ENCODE measurements at places on chromosomes 3 and 15.

DNA sequence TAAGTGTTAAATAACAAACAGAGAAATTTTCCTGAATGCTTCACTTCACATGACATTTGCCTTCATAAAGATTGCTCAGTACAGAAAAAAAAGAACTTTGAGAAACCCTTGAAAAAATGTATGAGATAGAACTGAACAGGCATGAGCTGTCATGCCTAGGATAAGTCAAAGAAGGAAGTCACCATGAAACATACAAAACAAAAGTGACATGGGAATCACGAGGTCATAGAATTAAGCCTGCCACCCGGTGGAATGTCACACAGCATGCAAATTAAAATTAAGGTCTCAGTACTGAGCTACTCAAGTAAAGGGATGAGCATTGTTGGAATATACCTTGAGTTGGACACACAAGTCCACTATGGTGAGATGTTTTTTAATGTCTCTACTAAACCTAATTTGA lies 652.5 kb upstream of the NECTIN3 start:
- DNase-seq = no peak

DNA sequence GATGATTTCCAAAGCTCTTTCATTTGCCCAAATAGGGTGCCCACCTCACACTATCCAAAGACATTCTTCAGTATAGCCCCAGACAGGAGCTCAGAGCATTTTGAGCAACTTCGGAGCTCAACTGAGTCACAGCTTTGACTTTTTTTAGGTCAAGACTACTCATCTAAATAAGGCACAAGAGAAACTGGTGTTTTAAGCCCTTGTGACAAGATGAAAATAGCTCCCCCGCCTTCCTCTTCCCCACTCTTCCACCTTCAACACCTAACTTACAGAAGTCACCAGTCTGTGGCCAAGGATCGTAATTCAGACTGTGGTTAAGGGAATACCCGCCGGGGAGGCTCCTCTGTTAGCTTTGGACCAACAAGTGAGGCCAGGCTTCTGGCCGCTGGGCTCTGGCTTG lies 60.4 kb upstream of the CA12 start:
- DNase-seq = no peak

DNA sequence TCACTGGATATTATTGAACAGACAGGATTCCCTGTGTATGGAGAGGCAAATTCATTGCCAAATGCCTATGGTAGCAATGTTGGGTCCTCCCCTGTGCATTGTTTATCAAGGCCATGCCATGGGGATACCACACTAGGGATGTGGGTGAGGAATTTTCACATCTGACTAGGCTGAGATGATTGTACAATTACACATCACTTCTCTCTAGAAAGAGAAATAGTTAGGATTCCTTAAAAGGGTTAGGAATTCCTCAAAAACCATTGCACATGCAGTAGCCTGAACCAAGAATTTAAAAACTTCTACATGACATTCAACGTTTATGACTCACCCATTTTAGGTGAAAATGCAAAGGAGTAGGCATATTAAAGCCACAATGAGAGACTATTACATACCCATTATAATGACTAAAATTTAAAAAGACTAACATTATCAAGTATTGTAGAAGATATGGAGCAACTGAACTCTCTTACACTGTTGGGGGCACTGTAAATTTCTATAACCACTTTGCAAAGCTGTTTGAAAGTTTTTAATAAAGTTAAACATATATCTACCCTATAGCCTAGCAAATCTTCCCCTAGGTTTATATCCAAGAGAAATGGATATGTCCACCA lies 175.9 kb downstream of the THRB start:
- no peak for DNase-seq

DNA sequence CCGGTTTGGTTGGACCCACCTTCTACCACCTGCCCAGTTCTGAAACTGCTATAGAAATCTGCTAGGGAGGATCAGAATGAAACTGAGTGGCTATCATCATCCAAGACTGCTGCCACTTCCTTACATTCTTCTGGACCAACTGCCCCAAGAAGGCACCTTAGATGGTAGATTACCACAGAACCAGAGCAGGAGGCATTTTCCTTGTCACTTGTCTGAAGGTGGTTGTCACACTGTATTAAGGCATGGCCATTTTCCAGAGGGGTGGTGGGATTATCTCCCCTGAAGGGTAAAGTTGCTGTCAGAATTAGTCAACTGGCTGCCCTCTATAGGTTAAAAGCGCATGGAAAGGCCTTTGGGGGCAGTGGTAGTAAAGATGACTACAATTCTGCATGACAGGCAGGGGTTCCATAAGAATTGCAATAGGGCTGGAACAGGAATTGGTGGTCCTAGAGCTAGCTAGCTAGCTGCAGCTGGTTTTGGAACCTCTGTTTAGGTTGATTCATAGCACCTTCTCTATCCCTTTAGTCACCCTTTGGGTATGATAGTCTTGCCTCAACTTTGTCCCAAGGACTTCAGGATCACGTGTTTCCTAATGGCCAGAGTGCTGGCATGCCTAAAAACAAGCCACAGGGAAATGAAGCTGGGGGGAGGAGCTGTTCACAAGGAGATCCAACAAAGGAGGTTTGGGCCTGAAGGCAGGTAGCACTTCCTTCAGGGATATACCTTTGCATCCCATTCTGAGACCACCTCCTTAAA lies 4.8 kb upstream of the CSPG5 start:
- no peak for DNase-seq

DNA sequence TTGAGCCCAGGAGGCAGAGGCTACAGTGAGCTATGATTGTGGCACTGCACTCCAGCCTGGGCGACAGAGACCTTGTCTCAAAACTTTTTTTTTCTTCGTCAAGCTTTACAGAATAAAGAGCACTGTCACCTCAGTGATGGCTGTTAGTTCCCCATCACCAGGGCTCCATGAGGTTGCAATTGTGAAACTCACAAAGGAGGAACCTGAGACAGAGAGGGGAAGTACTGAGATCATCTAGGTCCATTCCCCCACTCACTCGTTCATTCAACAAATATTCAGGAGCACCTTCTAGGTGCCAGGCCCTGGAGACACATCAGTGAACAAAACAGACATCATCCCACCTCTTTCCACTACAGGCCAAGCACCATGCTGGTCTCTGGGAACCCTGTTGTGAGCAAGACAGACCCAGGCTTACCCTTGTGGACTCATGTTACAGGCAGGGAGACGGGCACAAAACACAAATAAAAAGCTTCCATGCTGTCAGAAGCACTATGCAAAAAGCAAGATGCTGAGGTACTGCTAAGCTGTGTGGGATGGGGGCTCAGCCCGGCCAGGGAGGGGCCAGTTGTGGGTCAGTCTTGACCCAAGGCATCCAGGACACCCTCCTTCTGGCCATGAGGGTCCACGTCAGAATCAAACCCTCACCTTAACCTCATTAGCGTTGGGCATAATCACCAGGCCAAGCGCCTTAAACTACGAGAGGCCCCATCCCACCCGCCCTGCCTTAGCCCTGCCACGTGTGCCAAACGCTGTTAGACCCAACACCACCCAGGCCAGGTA lies 2.1 kb upstream of the RHO start:
- peak; percentile 2 for DNase-seq

DNA sequence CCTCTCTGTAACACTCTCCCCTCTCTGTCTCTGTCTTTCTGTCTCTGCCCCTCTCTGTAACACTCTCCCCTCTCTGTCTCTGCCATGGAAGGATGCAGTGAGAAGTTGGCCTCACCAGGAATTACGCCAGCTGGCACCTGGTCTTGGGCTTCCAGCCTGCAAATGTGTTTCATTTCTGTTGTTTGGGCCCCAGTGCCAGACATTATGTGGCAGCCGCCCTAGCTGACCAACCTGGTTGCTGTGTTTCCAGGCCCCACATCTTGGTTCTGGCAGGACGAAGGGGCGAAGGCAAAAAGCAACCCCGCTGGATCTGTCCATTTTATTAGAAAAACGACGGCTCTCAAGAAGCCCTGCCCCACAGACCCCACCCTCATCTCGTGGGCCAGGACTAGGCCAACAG lies 5.2 kb upstream of the ZXDC start:
- DNase-seq = no peak

DNA sequence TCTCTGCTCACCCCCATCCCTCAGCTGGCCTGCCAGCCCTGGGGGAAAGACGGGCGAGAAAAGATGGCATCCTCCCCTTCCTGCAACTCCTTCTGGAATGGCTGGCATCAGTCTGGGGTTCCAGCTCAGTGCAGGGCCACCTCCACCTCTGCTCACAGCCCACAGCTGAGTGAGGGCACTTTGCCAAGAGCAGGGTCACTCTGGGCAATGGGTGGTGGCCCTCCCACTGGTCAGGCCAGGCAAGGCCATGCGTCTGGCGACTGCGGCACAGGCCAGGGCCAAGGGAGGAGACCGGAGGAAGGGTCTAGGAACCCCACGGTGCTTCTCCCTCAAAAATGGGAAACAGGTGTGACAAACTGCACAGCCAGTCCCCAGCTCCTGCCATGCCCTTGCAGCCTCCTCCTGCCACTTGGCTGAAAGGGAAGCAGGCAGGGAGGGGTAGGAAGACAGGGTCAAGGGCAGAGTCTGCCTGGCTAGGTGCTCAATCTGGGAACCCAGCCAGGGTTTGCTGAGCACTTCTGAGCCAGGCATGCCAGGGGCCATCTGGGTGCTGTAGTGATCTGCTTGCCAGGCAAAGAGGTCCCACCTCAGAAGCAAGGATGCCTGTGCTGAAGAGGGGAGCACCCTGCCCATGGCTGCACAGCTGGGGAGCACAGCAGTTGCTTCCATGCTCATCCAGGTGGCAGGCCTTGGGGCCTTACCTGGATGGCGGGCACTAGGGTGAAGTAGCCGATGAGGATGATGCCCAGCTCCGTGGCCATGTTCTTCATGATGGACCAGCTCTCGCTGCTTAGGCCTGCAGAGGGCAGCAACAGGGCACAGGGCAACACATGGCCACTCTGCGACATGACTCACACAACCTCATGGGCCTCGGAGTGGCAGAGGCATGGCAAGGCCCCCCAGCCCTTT lies 41.2 kb downstream of the PTPN23 start:
- peak; percentile 8 for DNase-seq

DNA sequence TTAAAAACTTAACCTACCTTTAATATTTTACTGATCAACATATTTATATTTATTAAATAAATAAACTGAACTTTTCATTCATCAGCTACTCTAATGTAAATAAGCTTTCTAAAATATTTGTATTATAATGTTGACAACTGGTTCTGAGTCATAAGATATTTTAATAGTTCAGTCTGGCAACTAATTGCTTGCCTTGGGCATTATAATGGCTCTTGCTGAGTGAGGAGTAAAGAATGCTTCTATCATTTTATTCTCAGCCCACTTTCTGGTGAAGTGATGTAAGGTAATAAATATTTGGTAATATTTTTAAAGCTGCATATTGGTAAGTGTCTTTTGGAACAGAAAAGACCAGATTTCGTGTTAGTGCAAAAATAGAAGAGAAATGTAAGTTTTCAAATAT lies 81.5 kb downstream of the DIPK2A start:
- no peak for DNase-seq

DNA sequence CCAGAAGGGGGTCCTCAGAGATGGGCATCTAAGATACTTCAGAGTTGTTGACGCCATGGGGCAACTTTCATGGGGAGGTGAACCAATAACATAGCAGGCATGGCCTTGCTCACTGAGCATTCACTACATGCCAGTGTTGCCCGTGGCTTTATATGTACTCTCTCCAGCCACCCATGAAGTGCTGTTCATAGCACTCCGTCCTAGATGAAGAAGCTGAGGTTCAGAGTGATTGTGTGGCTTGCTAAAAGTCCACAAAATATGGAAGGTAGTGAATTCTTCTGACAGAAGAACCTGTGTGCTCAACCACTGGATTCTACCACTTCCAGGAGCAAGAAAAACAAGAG lies 9.8 kb upstream of the SEMA4B start:
- no peak for DNase-seq

GRCh38 chr3:23740517-23740965 lies 65.2 kb upstream of the UBE2E1 start:
- no peak for DNase-seq

GRCh38 chr3:124461838-124462632 lies 268.2 kb upstream of the UMPS start:
- no peak for DNase-seq

GRCh38 chr3:49121132-49121736 lies 611 bp upstream of the USP19 start:
- no peak for DNase-seq

GRCh38 chr3:46960081-46960701 lies 16.4 kb downstream of the CCDC12 start:
- DNase-seq = no peak

GRCh38 chr3:186257866-186258265 lies 104.2 kb downstream of the DGKG start:
- DNase-seq = no peak

- no peak for DNase-seq
These were observed 81.6 kb upstream of the HERC1 start for GRCh38 chr15:63915209-63915872.

DNA sequence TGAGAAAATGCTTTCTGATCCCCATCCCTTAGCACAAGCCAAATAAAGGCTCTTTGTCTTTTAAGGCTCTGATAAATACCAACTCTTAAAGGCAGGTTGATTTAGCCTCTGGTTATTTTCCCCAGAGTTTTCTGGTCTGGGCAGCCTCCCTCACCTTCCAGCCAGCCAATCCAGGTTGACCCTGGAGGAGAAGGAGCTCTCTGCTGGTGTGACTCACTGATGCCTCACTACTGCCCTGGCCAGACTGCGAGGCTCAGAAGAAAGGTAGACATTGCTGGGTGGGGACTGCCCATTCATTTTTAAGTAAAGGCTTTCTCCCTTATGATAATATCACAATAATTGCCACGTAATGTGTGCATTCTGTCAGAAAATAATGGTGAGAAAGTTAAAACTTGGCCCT lies 37.1 kb downstream of the SLCO3A1 start:
- DNase-seq = no peak

DNA sequence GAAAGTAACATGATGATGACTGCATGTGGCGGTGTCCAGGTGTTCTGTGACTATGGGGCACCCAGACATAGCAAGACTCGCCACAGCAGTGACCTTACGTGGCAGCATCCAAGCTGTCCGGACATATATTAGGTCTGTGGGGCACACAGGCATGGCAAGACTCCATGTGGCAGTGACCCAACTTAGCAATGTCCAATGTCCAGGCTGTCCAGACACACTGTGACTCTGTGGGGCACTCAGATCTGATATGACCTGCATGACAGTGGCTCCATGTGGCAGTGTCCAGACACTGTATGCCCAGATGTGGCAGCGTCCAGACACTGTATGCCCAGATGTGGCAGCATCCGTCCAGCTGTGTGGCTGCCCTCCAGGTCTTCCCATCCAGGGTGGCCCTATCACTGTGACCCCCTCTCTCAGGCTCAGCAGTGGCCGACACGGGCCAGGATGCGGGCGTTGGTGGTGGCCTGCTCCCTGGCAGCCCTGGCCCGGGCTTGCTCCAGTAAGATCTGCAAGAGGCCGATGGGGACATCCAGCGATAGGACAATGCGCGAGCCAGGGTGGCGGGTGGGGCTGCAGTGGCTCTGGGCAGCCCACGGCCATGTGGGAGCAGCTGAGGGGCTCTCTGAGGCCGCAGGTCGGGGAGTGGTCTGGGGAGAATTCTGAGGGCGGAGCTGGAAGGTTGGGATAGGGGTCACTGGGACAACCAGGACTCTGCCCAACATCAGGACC lies 1.1 kb downstream of the UCN2 start:
- DNase-seq = no peak

DNA sequence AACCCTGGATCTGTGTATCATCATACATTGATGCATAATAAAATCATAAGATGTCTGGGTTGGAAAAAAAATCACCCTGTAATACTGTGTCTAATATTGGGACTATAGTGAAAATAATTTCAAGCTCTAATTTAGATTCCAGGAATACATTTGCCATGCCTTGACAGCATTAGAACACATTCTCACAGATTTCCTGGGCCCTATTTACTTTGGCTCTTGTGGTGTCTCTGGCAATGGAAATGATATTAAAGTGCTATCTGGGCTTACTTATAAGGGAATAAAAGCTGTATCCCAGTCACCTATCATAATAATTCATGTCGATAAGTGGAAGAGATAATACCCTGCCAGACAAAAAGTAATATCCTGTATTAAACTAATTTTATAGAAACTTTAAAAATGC lies 472.0 kb downstream of the ZPLD1 start:
- DNase-seq = no peak
